DND-41 (cell line): ENCODE measurements at places on chromosomes 16 and 17.

DNA sequence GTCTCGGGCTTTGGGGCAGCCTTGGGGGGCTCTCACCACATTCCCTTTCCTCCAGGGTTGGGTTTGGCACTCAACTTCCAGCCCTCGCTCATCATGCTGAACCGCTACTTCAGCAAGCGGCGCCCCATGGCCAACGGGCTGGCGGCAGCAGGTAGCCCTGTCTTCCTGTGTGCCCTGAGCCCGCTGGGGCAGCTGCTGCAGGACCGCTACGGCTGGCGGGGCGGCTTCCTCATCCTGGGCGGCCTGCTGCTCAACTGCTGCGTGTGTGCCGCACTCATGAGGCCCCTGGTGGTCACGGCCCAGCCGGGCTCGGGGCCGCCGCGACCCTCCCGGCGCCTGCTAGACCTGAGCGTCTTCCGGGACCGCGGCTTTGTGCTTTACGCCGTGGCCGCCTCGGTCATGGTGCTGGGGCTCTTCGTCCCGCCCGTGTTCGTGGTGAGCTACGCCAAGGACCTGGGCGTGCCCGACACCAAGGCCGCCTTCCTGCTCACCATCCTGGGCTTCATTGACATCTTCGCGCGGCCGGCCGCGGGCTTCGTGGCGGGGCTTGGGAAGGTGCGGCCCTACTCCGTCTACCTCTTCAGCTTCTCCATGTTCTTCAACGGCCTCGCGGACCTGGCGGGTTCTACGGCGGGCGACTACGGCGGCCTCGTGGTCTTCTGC is 8.4 kb downstream of the SLC16A3 start:
- H3K36me3 ChIP-seq: peaks cover 28% of the 10 kb centered on the region
- H3K27ac ChIP-seq: no peak overlapping the region; the same call in 1 of the 2 replicates
- H3K27me3 ChIP-seq: no peaks in the 10 kb centered on the region
- H3K4me1 ChIP-seq: 0 out of 2 replicates have a peak, but pooled peaks cover 8% of the 10 kb centered on the region
- H3K4me3 ChIP-seq: no peak overlapping the region

- peaks cover 57% of the 10 kb centered on the region for H3K4me1 ChIP-seq
- H3K36me3 ChIP-seq: peaks cover 96% of the 10 kb centered on the region
- peak overlapping the region; percentile 64 for H3K27ac ChIP-seq
- H3K4me3 ChIP-seq: no peak overlapping the region
- no peak for DNase-seq
- no peaks in the 10 kb centered on the region for H3K27me3 ChIP-seq
These were observed 155.7 kb downstream of the CCDC182 start for GRCh38 chr17:57589151-57590034.

GRCh38 chr16:4140652-4141051 is 24.4 kb upstream of the ADCY9 start:
- no peak for DNase-seq
- H3K36me3 ChIP-seq: no peaks in the 10 kb centered on the region
- no peaks in the 10 kb centered on the region for H3K27me3 ChIP-seq
- no peak overlapping the region for H3K4me3 ChIP-seq
- no peaks in the 10 kb centered on the region for H3K4me1 ChIP-seq

DNA sequence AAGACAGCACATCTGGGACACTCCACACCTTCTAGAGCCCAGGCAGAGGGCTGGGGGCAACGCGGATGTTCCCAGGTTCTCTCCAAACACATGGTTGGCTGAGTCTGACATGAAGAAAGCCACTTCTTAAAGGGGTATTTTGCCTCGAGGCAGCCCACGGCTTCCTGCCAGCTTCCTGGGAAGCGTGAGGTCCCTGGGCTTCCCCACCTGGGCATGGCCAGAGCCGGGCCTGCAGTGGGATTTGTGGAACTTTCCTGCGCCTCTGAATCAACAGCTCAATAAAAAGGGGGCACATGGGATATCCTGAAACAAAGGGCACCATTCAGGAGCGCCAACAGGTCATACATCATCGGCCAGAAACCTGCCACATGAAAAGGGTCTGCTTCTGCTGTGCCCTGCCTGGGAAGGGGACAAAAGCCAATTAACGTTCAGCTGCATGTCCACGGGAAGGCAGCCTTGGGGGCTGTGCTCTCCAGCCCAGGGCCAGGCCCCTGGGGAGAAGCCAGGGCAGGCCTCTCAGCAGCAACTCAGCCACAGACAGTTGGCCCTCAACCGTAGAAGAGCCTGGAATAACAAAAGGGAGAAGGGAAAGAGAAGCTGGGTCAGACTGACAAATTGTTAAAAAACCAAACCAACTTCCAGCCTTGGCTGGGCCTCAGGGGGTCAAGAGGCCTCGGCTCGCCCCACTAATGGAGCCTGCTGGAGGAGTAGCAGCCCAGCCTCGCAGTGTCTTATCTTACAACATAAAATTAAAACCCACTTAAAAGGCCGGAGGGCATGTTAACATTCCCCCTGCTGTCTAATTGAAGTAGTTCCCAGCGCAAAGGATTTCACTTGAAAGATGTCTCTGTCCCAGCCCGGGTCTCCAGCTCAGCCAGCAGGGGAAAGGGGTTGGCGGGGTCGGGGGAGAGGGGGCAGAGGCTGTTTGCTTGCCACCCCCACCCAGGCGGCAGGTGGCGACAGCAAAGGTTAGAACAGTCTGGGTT is 34.2 kb downstream of the TBX4 start:
- no peaks in the 10 kb centered on the region for H3K4me1 ChIP-seq
- DNase-seq: no peak
- no peak overlapping the region for H3K27ac ChIP-seq
- no peak overlapping the region for H3K4me3 ChIP-seq
- H3K27me3 ChIP-seq: no peaks in the 10 kb centered on the region
- no peaks in the 10 kb centered on the region for H3K36me3 ChIP-seq

DNA sequence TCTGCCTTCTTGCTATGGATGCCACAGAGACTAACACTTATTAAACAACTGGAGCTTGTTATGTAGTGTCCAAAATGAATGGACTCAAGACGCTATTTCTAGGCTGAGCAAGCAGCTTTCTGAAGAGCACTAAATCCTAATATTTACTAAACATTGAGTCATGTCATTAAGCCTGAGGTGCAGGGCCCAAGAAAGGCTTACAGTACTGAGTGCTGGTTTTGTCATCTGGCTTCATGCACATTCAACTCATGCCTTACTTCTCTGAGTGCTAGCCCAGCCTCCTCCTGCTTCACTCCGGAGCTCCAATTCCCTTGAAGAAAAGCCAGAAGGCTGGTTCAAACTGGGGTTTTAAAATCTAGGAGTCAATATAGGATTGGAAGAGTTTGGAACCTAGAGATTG is 363.3 kb upstream of the CDH5 start:
- DNase-seq: no peak
- H3K27me3 ChIP-seq: peaks cover 5% of the 10 kb centered on the region
- H3K4me3 ChIP-seq: no peak overlapping the region
- H3K4me1 ChIP-seq: no peaks in the 10 kb centered on the region
- H3K27ac ChIP-seq: no peak overlapping the region

DNA sequence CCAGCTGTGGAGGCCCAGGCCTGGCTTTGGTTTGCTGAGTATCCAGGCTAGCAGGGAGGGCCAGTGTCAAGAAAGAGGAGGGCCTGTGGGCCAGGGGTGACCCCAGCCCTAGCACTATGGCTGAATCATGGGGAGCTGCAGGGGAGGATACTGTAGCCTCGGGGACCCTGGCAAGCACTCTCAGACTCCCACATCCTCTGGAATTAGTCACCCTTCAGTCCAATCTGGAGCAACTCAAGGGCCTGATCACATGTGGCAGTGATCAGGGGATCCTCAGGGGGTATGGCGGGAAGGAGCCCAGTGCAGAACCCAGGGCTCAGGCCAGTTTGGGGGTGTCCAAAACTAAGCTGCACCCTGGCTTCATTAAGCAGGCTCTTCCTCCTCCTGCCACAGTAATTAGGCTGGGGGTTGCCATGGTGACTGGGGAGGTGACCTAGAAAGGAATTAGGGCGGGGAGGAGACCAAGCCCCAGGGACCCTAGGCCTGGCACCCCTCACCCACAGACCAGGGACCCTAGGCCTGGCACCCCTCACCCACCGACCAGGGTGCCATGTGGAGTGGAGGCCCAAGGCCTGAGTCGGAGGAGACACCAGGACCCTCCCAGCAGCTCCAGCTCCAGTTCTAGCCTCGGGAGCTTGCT is 5.8 kb downstream of the NLGN2 start:
- no peak overlapping the region for H3K4me3 ChIP-seq
- peaks cover 22% of the 10 kb centered on the region for H3K36me3 ChIP-seq
- H3K27ac ChIP-seq: no peak overlapping the region
- H3K27me3 ChIP-seq: no peaks in the 10 kb centered on the region
- no peak for DNase-seq
